NCI-H1105 treated with DMSO at 0.1 percent for 48 hours (cell line): ENCODE measurements at places on chromosomes 16 and 17.

- no peak for DNase-seq
Observed at GRCh38 chr17:68829211-68829610, 126.0 kb downstream of the ABCA8 start.

- DNase-seq, result no peak
Observed at GRCh38 chr17:751269-752001, 629 bp downstream of the GEMIN4 start.

GRCh38 chr17:78247304-78247703 lies 15.9 kb downstream of the TMEM235 start:
- no peak for DNase-seq

DNA sequence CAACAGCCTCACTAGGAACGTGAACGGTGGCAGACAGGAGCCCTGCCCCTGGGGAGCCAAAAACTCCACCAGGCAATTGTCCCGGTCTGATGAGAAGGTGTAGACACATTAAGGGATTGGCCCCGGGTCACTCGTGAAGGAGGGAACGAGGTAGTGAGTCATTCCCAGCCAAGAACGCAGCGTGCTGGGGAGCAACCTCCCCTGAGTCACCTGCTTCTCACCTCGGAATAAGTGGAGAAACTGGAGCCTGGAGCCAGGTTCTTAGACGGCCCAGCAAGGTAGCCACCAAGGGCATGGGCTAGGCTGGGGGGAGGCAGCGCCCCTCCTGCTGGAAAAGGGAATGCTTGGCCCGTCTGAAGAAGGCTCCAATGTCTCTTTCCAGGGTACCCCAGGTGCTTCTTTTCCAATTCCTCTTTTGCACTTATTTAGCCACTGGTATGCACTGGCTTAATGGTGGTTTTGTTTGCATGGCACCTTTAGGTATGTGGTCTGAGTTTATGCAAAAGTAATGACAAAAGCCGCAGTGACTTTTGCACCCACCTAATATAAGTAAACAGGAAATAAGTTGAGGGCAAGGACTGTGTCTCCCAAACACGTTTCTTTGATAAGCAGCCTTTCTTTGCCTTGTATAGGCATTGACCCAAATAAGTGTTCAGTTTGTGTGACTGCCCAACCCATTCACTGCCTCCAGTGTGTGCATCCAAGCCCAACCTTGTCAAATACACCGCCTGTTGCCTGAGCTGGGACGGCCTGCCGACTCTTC lies 1.8 kb upstream of the HELZ start:
- DNase-seq, result no peak

GRCh38 chr17:17067257-17067656 lies 25.0 kb downstream of the MPRIP start:
- DNase-seq, result no peak

- no peak for DNase-seq
Observed at GRCh38 chr17:64920419-64921172, 1.3 kb upstream of the LRRC37A3 start.

DNA sequence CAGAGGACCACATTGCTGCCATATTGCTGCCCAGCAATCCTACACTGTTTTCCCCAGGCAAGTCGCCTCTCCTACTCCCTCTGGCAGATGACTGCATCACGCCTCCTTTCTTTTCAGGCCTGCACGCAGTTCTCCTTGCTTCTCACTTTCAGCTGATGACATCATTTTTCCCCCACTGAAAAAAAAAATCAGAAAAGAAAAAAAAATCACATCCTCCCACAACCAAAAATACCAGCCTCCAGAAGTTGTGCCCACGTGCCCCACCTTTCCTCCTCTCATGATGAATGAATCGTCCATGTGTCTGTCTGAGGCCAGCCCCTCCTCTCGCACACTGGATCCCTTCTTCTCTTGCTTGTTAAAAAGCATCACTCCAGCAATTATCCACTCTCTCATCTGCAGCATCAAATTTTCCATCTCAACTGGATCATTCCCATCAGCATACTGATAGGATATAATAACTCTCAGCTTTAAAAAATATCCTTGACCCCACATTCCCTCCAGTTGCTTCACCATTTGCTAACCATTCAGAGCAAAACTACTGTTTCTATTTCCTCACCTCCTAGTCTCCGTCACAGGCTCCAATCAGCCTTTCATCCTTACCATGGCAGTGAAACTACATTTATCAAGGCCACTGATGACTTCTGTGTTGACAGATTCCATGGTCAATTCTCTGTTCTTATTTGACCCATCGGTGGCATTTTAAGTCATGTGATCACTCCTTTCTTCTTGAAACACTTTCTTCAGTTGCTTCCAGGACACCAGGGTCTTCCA lies 30.1 kb upstream of the DYNLL2 start:
- DNase-seq, result no peak

- DNase-seq, result no peak
Observed at GRCh38 chr17:17345294-17345597, 42.1 kb downstream of the NT5M start.

GRCh38 chr16:62954144-62955032 lies 918.1 kb upstream of the CDH8 start:
- DNase-seq, result no peak

GRCh38 chr17:6374761-6375312 lies 60.1 kb downstream of the AIPL1 start:
- no peak for DNase-seq

- no peak for DNase-seq
Observed at GRCh38 chr16:68037841-68038597, 14.9 kb downstream of the DUS2 start.

- DNase-seq, result no peak
Observed at GRCh38 chr17:10661437-10661836, 4.3 kb upstream of the MYH3 start.

DNA sequence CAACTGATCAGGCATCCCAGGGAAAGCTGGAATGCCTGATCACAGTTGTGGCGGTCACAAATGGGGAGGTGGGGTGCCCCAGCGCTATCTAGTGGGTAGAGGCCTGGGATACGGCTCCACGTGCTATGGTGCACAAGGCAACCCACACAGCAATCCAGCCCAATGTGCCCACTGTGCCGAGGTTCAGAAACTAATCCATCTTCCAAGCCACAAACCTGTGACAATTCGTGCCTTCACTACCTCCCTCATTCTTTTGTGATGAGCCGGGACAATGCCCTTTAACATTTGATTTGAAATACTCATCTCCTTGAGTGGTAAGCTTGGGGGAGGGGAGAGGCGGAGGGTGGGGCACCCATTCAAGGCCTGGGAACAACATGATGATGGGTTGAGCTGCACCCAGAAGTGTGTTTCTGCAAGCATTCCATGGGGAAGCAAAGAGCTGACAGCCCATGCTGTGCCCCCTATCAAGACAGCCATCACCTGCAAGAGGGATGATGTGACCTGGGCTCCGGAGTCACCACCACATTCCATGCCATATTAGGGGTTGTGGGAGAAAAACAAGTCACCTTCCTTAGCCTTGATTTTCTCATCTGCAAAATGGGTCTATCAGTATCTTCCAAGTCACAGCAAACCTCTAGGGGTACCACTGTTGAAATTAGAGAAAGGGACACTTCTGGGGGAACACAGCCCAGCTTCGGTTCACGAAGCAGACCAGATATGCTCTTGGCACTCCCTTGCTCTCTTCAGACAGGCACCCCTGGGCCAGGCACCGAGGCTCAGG lies 3.7 kb downstream of the ELOB start:
- DNase-seq, result no peak

- DNase-seq, result no peak
Observed at GRCh38 chr16:82631701-82632685, 5.2 kb downstream of the CDH13 start.
